Neural progenitor cell (in vitro differentiated cells): ENCODE measurements at places on chromosomes 6 and 20.

DNA sequence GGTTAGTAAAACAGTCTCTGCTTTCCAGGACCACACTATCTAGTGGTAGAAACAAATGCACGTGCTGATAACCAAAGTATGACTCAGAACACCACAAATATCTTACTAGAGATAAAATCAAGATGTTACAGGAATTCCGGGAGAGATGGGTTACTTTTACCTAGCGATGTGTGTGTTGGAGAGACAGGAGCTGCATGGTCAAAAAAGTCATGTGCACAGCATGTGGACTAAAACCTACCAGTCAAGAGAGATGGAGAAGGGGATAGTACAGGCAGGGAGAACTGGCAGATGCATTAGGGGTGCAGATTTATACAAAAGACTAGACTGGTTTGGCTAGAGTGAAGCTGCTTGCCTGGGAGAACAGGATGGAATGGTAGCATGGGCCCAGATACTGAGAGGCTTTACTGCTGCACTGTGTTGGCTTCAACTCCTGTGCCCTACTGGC, 75.3 kb upstream of the MRAP2 start:
- no peak for DNase-seq

GRCh38 chr20:32440758-32441078, 82.6 kb downstream of the ASXL1 start:
- DNase-seq, result no peak

DNA sequence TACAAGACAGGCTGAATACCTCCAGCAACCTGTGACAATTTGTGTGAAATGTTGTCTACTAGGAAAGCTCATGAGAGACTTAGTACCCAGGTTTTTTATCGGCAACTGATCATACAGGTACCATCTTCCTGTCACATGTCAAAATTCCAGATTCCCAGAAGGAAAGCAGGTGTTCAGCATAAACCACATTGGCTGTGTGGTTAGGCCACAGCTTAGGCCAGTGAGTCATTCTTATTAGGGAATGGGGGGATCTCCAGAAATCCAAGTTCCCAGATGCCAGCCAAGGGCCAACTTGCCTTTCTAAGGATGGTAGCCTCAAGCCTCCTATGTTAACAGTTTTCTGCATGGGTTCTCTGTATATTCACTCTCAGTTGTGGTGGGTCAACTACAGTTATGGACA, 65.9 kb downstream of the FAM184A start:
- no peak for DNase-seq

GRCh38 chr6:17835784-17836183, 129.1 kb upstream of the NUP153 start:
- no peak for DNase-seq

- peak; percentile 88 for DNase-seq
These were observed 56.6 kb upstream of the CCN6 start for GRCh38 chr6:111997078-111997852.

DNA sequence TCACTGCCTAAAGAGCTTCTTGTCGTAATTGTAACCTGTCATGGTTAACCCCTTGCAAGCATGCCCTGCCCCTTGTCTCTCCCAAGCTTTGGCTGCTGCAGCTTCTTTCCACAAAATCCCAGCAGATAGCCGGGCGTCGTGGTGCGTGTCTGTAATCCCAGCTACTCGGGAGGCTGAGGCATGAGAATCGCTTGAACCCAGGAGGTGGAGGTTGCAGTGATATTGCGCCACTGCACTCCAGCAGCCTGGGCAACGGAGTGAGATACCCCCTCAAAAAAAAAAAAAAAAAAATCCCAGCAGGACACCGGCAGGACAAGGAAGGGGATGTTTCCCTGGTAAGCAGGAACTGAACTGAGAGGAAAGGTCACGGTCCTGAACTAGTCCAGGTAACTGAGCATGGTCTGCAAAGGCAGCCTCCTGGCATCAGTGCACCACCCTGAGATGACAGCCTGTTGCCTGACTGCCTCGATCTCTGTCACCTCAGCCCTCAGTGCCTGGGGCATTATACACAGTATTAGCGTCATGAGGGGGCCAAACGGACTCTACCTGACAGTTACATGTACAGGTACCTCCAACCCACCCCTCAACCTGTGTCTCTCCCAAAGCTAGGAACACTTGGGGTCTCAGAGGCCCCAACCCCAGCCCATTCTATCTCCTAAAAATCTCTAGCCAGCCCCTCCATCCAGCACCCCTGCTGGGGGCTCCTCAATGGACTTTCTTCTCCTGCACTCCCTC, 1.8 kb downstream of the LZTS3 start:
- DNase-seq, result no peak

- no peak for DNase-seq
These were observed 310.3 kb upstream of the RNF24 start for GRCh38 chr20:4325548-4326187.

DNA sequence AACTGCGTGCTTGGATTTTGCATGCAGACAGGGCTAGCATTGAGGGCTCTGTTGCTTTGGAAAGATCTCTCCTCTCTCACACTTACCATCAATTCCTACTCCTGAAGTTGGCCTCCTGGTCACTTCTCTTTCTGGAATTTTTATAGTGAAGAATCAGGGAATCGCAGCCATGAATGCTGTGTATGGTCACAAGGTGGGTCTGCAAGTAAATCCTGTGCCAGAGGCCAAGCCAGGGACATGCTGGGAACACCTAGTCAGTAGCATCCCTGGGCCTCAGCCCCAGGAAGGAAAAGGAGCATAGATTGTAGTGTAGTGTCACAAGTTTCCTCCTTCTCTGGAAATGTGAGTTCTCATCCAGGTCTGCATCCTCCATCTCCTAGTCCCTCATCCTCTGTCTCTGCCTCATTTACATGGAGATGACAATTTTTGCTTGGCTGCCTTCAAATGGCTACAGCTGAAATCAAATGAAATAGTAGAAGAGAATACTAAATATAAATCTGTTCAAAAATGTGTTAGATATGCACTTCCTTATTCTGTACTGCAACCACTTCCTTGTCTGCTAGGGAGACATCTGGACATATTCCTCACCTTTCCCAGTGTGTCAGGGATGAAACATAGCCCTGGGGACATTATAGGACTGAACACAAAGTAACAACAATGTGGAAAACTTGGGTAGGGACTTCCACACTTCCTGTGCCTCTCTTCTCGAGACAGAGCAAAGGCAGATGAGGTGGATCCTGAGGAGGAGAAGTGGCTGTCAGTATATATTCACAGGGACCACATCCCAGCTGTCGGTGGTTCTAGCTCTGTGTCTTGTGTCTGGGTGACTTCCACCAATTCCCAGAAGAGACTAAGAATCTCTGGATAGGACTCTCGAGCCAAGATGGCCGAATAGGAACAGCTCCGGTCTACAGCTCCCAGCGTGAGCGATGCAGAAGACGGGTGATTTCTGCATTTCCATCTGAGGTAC, 17.0 kb downstream of the CST9 start:
- no peak for DNase-seq

GRCh38 chr20:38505091-38505455, 32.4 kb downstream of the RALGAPB start:
- DNase-seq, result no peak

GRCh38 chr6:30405934-30406333, 61.0 kb downstream of the RPP21 start:
- DNase-seq, result no peak

GRCh38 chr6:151663559-151663958, 143.9 kb upstream of the ESR1 start:
- no peak for DNase-seq

DNA sequence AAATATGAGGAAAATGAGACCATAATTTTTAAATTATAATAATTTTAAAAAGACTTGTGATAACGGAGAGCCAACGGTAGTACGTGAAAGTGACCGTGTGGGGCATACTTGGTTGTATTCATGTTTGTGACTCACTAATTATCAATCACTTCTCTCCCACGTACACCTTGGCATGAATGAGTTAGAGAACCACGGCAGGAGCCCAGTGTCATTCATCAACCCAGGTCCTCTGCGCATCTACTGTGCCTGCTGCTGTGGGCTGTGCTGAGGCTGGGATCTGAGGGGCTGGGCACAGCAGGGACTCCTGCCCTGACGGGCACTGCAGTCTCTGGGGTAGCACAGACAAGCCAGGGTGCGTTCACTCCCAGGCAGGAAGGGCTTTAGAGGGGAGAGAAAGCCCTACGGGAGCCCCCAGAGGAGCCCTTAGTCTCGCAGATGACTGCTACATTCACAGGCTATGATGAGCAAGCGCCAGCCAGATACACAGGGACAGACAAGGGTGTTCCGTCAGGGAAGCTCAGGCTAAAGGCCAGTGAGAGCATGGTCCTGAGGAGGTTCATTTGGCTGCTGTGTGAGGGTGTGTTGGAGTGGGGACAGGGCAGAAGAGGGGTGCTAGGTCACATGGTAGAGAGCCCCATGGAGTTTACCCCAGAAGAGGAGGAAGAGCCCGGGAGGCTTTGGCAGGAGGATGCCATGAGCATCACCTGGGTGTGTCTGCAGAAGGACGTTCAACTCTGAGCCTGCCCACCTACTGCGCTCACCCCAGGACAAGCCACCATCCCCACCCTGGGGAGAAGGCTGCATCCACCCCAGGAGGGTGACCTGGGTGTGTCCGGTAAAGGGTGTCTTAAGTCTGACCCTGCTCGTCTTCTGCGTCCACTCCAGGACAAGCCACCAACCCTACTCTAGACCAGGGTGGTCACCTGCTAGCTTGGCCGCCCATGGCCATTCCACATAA, 8.2 kb upstream of the RPS6KA2 start:
- DNase-seq, result no peak

GRCh38 chr6:116447052-116447451, 14.1 kb upstream of the CALHM6 start:
- no peak for DNase-seq

GRCh38 chr20:59820204-59821041, 113.0 kb downstream of the SYCP2 start:
- no peak for DNase-seq

DNA sequence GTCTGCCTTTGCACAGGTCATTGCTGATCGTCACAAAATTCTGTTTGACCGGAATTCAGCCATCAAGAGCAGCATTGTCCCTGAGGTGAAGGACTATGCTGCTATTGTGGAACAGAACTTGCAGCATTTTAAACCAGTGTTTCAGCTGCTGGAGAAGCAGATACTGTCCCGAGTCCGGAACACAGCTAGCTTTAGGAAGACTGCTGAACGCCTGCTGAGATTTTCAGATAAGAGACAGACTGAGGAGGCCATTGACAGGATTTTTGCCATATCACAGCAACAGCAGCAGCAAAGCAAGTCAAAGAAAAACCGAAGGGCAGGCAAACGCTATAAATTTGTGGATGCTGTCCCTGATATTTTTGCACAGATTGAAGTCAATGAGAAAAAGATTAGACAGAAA, 24.6 kb upstream of the CALHM6 start:
- DNase-seq, result no peak

DNA sequence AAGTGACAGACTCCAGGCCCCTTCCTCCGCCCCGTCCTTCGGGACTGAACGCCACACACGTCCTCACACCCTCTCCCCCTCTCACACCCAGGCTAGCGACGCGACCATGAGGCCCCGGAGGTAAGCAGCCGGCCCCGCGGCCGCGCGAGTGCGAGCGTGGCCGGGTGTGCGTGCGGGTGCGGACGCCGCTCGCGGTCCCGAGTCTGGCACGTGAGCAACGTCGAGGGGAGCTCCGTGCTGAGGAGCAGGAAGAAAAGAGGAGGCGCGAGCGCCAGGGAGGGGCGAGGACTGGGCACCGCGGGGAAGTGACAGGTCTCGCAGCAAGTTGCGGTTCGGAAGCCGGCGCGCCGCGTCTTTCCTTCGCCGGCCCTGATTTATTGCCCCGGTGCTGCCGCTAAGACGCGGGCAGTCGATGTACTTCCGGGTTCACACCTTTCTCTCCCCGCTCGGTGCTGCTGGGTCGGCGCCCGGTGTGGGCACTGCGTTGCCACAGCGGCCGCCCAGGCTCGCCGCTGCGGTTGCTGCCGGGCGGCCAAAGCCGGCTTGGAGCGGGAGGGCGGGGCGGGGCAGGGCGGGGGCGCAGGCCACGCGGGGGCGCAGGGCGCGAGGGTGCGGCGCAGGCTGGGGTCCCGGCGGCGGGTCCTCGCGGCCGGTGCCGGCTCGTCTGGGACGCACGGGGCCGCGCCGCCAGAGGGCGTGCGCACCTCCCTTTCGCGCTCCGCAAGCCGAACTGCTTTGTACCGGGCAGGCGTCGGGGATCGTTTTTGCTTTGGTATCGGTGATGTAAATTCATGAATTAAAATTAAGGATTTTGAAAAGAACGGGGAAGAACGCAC, 15.8 kb upstream of the LIN28B start:
- peak; percentile 94 for DNase-seq

GRCh38 chr6:21187485-21187884, 406.1 kb upstream of the SOX4 start:
- no peak for DNase-seq

GRCh38 chr6:120874422-120874821, 459.9 kb downstream of the TBC1D32 start:
- DNase-seq, result no peak

- no peak for DNase-seq
These were observed 108.2 kb downstream of the CDH26 start for GRCh38 chr20:60066438-60066823.

DNA sequence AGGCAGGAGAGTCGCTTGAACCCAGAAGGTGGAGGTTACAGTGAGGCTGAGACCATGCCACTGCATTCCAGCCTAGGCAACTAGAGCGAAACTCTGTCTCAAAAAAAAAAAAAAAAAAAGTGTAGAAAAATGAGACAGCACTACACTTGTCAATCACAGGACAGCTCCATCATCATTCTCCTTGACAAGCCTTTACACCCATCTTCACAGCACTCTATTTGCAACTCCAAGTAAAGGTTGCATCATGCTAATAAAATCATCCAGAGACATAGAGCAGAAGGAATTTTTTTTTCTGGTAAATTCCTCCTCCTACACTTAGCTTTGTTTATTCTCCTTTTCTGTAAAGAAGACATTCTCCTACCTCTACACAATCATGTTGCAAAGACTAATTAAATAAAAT, 791.0 kb upstream of the HS3ST5 start:
- no peak for DNase-seq

DNA sequence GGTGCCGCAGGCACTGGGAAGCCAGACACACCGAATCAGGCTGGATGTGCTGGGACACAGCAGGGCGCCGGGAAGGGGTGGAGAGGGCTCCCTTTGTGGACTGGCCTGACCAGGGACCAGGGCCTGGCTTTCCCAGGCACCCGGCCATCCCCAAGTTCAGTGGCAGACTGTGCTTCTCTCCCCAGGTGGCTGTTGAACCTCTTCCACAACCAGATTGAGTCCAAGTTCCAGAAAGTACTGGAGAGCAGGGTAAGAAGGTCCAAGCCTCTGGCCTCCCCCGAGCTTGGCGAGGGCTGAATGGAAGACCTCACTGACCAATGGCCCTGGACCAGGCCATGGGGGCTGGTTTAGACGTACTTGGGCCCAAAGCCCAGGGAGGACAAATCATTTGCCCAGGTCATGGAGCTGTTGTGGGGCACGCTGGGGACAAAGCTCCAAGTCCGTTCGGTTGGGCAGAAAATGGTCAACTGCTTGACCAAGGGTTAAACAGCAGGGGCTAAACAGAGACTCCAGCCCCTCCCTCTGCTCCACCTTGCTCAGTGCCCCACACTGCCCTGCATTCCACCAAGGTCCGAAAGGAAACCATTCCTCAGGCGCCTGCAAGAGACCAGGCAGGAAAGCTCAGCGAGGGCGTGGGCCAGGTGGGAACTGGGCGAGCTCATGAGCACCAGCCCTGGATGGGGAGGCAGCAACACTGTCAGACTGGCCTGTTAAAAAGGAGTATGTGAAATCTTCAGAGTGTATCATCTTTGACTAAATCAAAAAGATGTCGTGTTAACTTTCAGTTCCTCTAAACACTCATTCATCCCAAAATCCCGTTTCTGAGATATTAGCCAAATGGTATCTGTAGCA, 9.1 kb downstream of the LBP start:
- DNase-seq, result no peak
